ENCODE measurements at places on chromosomes 12 and 14.

DNA sequence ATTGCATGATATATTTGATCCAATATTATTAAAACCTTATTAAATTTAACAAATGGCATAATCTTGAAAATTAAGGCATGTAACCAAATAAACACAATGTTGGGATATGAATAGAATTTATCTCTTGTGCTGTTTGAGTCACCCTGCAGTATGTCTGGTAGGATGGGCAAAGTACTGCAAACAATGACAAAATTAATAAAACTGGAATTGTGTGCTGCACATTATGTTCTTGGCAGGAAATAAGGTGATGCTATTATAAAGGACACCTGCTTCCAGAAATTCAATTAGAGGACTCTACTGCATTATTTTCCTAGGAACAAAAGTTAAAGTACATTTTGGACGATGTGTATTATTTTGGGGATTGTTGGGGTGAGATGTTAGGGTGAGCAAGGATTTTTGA is 132.7 kb downstream of the PPFIA2 start:
- DNase-seq, result no peak

DNA sequence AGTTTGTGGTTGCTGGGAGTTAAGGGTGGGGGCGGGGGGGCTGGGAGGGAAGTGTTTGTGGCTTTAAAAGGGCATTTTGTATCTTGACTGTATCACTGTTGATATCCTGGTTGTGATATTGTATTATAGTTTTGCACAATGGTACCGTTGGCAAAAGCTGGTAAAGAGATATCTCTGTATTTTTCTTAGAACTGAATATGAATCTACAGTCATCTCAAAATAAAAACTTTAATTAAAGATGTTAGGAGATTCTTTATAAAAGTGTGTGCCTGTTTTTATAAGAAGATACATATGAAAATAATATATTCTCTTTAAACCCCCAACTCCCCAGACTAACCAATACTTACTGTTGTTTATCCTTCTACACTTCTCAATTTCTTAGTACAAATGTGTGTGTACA is 43.2 kb downstream of the TTC6 start:
- DNase-seq, result no peak

DNA sequence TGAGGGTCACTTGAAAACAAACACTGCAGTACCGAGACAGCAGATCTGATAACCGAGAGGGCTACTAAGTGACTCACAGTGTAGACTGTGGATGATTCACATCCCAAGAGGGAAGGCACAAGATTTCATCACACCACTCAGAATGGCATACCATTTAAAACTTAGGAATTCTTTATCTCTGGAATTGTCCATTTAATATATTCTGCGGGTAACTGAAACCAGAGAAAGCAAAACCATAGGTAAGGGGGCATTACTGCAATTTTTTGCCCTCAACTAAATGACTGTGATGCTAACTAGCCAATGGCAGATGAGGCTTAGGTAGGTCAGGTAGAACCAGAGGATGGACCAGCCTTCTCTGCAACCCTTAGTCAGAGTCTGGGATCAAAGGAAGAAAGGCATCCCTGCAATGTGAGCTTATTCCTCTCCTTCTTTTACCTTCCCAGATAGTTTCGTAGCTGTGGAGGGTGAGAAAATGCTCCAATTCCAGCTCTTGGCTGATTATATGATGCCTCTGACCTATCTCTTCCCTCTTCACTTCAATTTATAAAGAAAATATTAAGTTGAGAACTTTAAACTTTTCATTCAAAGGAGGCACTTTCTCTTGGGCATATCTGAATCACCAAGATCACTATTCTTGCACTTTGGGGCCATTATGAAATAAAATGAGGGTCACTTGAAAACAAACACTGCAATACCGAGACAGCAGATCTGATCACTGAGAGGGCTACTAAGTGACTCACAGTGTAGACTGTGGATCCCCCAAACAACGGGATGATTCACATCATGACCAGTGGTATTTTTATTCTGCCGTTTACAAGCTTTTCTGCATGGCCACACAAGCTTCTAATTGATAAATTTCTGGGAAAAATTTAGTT is 6.8 kb downstream of the ART4 start:
- DNase-seq, result no peak

DNA sequence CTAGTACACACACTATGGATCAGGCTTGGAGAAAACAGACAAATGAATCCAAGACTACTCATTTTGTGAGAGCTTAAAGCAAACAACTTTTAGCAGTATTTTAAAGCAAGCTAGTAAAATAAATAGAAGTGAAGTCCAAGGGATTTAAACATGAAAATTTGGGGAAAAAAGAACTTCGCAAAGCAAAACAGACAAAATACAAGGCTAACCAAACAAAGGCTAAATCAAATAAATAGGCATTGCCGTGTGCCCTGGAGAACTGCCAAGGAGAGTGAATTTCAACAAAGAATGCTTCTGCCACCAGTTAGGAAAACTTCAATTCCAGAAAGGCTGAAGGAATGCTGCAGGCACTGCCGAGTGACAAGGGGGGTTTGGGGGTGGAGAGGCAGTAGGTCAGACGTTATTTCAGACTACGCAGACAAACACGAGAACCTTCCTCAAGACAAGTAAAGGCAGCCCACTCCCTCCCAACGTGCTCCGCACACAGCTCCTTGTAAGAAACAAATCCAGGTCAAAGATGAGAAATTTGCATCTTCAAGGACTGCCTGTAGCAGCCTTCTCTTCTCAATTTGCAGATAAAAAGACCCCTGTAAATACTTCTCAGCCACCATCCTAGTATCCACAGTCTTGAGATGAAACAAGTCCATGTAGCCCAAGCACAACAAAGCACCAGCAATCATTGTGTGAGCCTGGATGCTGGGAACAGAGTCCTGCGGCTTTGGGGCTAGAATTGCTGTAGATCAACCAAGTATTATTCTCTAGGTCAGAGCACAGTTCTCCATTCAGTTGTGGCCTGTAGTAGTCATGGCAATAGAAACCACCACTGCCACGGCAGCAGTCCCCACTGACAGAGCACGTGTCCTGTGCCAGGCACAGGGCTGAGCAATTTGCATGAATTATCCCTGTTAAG is 43.3 kb downstream of the EFCAB11 start:
- no peak for DNase-seq

GRCh38 chr12:124159655-124160054 is 135.2 kb upstream of the RFLNA start:
- no peak for DNase-seq

- DNase-seq, result no peak
Measured at GRCh38 chr12:39010406-39010805, 105.0 kb upstream of the CPNE8 start.

DNA sequence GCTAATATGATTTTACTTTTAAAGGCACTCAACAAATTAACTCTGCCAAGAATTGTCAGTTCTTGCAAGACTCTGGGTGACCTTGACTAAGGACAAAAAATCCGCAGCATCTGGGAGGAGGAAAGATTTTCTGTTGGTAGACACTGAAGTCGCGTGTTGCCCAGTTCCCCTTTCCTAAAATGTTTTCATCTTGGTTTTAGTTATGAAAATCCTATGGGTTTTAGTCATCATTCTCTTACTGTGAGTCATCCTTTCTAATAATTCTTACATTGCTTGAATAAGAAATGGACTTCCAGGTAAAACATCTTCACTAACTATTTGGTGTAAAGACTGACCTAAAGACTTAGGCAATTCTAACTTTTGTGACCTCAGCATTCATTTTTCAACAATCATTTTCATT is 9.1 kb downstream of the GSG1 start:
- DNase-seq, result no peak

GRCh38 chr12:114875313-114875712 is 191.3 kb upstream of the TBX3 start:
- DNase-seq, result no peak

DNA sequence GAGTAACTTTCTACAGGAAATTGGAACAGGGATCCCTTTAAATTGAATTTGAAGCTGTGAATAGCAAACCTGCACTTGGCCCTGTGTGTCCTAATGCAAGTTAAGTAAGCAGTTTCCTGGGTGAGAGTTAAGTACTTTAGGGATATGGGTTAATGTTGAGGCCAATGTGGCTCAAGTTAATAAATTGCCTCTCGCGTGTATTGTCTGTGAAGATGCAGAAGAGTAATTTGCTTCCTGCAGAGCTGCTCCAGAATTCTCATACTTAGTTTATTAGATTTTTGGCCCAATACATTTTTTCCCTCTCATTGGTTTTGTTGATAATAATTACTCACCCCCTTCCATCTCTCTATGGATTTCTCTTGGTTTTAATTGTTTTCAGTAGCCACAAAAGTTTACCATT is 86.5 kb downstream of the SLC25A47 start:
- DNase-seq, result no peak

GRCh38 chr12:49041881-49042484 is 18.6 kb downstream of the KMT2D start:
- no peak for DNase-seq
